ENCODE measurements at places on chromosomes 5 and 9. TPM values are rescaled to one million over a fixed set of nuclear protein-coding genes. Genes with fewer than 3 reads are reported as not detected.

The PCDHB11 gene
- 0.16 TPM for total RNA-seq

The MAP1B gene
- total RNA-seq, result 263 TPM

The FBN2 gene
- total RNA-seq, result 57.4 TPM

DNA sequence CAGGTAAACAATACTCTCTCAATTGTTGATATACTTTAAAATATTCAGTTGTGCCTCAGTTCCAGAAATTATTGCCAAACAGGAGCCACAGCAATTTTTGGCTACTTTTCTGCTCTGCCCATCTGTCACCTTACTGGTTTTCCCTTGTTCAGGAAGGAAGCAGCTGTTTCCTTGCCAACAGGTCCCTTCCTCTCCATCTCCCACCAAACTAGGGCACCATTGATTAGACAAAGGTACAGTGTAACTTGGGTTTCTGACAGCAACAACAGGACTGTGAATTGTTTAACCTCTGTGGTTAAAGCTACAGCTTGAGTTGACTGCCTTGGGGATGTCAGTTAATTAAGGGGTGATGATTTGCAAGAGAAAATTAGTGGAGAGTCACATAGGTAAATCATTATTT, 76.9 kb downstream of the PIP5K1B start:
- no peak overlapping the region for H3K27ac ChIP-seq
- H3K36me3 ChIP-seq, result no peaks in the 10 kb centered on the region
- no peak overlapping the region for H3K4me3 ChIP-seq
- peaks cover 32% of the 10 kb centered on the region for H3K4me1 ChIP-seq
- H3K27me3 ChIP-seq, result peaks cover 2% of the 10 kb centered on the region

DNA sequence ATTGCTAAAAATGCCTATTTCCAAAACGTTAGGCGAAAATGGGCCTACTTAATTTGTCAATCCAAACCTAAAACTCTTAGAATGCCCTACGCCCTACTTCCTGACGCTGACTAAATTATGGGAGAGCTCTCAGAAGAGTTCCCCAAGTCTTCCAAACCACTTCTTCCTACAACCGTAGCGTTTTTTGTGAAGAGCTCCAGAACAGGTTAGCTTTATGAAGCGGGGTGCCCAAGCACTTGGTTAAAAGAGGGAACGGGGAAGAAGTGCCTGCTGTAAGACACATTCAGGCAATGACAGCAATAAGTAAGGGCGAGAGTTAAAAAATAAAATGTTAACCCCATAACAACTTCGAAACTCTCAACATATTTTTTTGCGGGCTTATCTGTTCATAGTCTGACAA, 2.8 kb downstream of the ELAVL2 start:
- peaks cover 59% of the 10 kb centered on the region for H3K27me3 ChIP-seq
- no peaks in the 10 kb centered on the region for H3K36me3 ChIP-seq
- DNase-seq, result no peak

- DNase-seq, result no peak
- no peaks in the 10 kb centered on the region for H3K27me3 ChIP-seq
- no peaks in the 10 kb centered on the region for H3K4me1 ChIP-seq
- no peak overlapping the region for H3K4me3 ChIP-seq
Measured at GRCh38 chr5:162209005-162209605, 141.5 kb downstream of the GABRG2 start.

- H3K4me3 ChIP-seq, result no peak overlapping the region
- H3K4me1 ChIP-seq, result peaks cover 11% of the 10 kb centered on the region
- DNase-seq, result no peak
- H3K36me3 ChIP-seq, result no peaks in the 10 kb centered on the region
- no peaks in the 10 kb centered on the region for H3K27me3 ChIP-seq
Measured at GRCh38 chr5:123425431-123425830, 2.2 kb upstream of the CEP120 start.

GRCh38 chr9:93097511-93098201, 1.6 kb downstream of the CARD19 start:
- H3K4me3 ChIP-seq, result peak overlapping the region; percentile 82
- peak; percentile 15 for DNase-seq
- no peaks in the 10 kb centered on the region for H3K27me3 ChIP-seq
- no peaks in the 10 kb centered on the region for H3K36me3 ChIP-seq
- peaks cover 34% of the 10 kb centered on the region for H3K4me1 ChIP-seq
- H3K27ac ChIP-seq, result peak overlapping the region; percentile 67

DNA sequence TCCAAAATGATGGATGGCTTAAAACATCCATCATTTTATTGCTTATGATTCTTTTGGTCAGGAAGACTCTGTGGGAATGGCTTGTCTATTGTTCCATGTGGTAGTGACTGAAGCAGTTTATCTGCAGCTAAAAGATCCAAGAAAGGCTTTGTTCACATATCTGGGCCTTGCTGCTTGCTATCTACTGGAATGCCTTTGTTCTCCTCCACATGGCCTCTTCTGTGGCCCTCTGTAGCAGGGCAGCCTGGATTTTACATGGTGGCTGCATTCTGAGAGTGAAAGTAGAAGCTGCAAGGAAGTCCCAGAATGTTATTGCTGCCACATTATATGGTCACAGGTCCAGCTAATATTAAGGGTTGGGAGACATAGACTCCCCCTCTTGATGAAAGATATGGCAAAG, 35.1 kb downstream of the DMXL1 start:
- DNase-seq, result no peak
- H3K27ac ChIP-seq, result no peak overlapping the region

DNA sequence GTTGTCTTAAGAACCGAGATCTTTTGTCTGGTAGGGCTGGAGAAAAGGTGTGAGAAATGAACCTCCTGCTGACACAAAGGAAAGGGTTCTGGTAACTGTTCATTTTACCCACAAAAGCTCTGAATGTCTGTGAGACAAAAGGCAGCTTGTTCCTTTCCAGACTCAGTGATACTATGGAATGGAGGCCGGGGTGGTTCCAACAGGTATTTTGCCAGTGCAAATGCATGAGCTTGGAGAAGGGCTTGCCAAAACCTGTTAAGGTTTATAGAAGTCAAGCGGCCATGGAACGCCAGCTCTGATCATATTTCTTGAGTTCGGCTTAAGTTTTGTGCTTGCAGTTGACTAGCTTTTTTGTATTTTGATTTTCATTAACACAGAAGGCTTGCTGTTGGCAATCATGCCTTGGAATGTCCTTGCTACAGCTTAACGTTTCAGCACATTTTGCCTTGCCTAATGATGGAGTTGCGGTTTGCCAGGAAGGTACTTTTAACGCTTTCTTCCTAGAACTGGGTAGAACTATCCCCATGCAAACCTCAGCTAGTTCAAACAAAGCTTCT, 328.6 kb downstream of the PIK3R1 start:
- no peaks in the 10 kb centered on the region for H3K36me3 ChIP-seq
- DNase-seq, result no peak
- no peaks in the 10 kb centered on the region for H3K4me1 ChIP-seq
- no peak overlapping the region for H3K4me3 ChIP-seq

DNA sequence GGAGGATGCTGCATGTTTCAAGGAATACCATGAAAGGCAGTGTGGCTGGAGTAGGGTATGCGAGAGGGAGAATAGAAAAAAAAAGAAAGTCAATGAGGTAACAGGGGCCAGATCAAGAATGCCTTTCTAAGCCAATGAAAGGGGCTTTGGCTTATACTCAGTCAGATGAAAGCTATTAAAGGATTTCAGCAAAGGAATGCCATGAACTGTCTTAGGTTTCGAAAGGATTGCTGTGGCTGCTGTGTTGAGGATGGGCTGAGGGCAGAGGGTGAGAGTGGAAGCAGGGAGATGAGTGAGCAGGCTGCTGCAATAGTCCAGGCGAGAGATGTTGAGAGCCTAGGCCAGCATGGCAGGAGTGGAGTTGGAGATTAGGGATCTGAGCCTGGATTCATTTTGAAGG, 135.4 kb upstream of the CKMT2 start:
- H3K27ac ChIP-seq, result no peak overlapping the region
- no peak for DNase-seq
- H3K36me3 ChIP-seq, result no peaks in the 10 kb centered on the region
- H3K27me3 ChIP-seq, result no peaks in the 10 kb centered on the region

GRCh38 chr9:6843742-6844141, 86.0 kb downstream of the KDM4C start:
- no peak for DNase-seq
- no peaks in the 10 kb centered on the region for H3K4me1 ChIP-seq
- H3K27me3 ChIP-seq, result no peaks in the 10 kb centered on the region
- H3K27ac ChIP-seq, result no peak overlapping the region
- no peak overlapping the region for H3K4me3 ChIP-seq

GRCh38 chr5:163846512-163846911, 341.1 kb downstream of the MAT2B start:
- no peaks in the 10 kb centered on the region for H3K4me1 ChIP-seq
- no peak overlapping the region for H3K27ac ChIP-seq
- no peak for DNase-seq
- H3K27me3 ChIP-seq, result no peaks in the 10 kb centered on the region

DNA sequence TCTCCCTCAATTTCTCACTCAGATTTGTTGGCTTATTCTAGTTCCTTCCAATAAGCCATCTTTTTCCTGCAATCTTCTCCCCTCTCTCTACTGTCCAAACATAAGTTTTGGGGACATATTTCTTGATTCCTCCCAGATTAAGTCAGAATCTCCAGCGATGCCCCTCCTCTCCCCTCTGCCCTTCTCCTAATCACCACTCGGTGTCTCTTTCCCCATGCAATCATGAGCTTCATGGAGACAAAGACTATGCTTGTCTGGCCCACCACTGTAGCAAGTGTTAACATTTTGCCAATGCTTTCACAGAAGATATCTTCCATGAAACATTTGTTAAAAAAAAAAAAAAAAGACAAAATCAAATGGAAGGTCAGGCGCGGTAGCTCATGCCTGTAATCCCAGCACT, 42.4 kb downstream of the PDE6A start:
- peak; percentile 19 for DNase-seq
- no peak overlapping the region for H3K4me3 ChIP-seq

DNA sequence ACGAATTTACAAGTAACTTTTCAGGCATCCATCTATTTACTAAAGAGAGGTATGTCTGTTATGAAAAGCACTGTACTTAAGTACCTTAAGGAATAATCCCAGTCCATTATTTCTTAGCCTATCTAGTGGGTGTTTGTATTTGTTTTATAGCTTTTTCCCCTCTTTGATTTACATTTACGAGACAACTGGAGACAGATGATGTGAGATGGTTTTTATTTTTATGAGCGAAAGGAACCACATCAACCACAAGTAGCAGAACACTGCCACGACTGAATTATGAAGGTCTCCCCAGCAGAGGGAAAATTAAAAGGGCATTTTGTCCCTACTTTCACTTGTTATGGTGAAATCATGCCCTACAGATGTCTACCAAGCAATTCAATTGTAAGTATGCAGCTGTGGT, 357.8 kb downstream of the NFIB start:
- H3K36me3 ChIP-seq, result no peaks in the 10 kb centered on the region
- no peak overlapping the region for H3K4me3 ChIP-seq
- H3K27ac ChIP-seq, result no peak overlapping the region
- H3K4me1 ChIP-seq, result no peaks in the 10 kb centered on the region

GRCh38 chr9:134399435-134400056, 73.3 kb downstream of the RXRA start:
- H3K27ac ChIP-seq, result no peak overlapping the region
- H3K27me3 ChIP-seq, result no peaks in the 10 kb centered on the region
- peak; percentile 52 for DNase-seq
- H3K36me3 ChIP-seq, result no peaks in the 10 kb centered on the region
- H3K4me3 ChIP-seq, result no peak overlapping the region

DNA sequence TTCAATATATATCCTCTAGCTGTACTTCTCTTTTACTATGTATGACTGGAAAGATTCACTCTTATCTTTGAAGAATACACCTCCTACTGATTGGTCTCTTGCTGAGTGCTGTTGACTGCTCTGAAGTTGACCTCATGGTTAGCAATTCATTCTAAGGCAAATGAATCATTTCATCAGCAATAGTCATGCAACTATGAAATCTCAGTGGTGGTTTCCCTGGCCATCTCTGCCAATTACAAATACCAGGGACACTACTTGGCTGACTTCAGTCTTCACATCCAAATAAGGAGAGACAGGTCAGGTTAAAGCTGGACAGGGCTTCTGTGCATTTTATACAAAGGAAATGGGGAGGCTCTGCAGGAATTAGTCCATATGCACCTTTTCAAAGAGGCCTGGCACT, 333.5 kb upstream of the ACTBL2 start:
- H3K27me3 ChIP-seq, result no peaks in the 10 kb centered on the region
- peaks cover 20% of the 10 kb centered on the region for H3K4me1 ChIP-seq
- no peak overlapping the region for H3K4me3 ChIP-seq
- DNase-seq, result peak; percentile 69

All from endothelial cell of umbilical vein (primary cell).